ENCODE measurements at places on chromosomes 3 and 15.
A peak's percentile ranks its signal among the peaks of the same experiment; 100 is the strongest.

DNA sequence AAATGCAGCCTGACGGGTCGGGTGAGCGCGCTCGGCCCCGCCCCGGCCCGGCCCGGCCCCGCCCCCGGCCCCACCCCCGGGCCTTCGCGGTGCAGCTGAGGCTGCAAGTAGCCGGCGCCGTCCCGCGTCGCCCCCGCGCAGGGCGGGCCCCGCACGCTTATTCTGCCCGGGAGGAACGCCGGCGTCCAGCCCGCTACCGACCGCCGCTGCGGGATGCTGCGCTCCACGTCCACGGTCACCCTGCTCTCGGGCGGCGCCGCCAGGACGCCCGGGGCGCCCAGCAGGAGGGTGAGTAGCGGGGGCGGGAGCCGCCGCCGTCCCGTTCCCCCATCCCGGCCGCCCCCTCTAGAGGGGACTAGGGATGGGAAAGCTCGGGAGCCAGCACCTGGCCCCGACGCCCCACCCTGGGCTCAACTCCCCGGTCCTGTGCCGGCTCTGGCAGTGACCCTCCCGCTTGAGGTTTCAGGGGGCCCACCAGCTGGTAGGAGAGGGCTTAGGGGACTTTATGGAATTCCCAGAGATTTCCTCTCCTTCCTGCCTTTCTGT lies at the start of gene MYZAP:
TSS of gene MYZAP (plus strand) at position 83 of the 546 bp plus-strand sequence. CDS start at position 214, 131 bp downstream.
- peak; percentile 83 for DNase-seq

GRCh38 chr15:44366971-44367370 lies 60.5 kb upstream of the CTDSPL2 start:
- DNase-seq = no peak

- DNase-seq = no peak
Observed at GRCh38 chr15:60534546-60534945, 55.6 kb upstream of the ICE2 start.

GRCh38 chr15:97386940-97387339 lies 573.6 kb upstream of the ARRDC4 start:
- no peak for DNase-seq

DNA sequence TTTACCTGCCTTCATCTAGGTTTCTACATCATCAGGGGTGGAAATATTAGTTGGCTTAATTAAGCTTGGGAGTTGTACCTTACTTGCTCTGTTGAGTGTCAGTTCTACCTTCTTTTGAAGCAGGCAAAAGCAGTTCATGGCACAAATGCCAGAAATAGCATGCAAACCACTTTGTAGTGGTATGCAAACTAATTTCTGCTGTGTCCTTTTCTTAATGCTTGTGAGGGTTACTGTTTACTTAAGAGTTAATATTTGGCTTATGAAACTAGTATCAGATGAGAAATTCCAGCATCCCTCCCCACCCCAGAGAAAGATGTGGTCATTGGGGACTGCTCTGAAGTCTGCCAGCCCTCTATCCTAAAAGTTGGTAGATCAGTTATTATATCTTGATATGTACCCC lies 7.1 kb downstream of the ATP2C1 start:
- DNase-seq = no peak

DNA sequence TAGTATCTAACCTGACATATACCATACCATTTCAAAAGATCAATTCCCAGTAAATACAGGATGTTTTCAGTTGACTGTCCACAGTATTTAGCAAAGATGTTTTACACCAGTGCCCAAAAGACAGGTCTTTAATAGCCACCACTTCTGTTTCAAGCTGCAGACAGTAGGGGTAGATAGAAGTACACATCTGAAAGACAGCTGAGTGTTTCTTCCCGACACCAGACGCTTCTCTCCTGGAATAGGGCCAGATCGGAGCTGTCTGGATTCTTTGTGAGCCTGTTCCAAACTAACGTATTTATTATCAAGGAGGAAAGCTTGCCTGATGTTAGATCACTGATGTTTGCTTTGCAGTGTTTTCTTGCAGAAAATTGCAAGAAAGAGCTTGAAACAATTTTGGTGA lies 136.1 kb upstream of the RBMS3 start:
- no peak for DNase-seq

GRCh38 chr15:32786906-32787305 lies 69.1 kb downstream of the GREM1 start:
- DNase-seq = no peak

GRCh38 chr3:156120528-156121251 lies at the start of gene KCNAB1:
TSS of gene KCNAB1 (plus strand) at chr3:156120578.
- no peak for DNase-seq

DNA sequence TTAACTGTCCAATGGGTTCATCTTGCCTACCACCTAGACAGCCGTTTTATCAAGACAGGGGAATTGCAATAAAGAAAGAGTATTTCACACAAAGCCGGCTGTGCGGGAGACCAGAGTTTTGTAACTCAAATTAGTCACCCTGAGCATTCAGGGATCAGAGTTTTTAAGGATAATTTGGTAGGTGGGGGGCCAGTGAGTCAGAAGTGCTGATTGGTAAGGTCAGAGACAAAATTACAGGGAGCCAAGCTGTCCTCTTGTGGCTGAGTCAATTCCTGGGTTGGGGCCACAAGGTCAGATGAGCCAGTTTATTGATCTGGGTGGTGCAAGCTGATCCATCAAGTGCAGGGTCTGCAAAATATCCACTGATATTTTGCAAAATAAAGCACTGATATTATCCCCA lies 29.9 kb upstream of the GPD1L start:
- no peak for DNase-seq

DNA sequence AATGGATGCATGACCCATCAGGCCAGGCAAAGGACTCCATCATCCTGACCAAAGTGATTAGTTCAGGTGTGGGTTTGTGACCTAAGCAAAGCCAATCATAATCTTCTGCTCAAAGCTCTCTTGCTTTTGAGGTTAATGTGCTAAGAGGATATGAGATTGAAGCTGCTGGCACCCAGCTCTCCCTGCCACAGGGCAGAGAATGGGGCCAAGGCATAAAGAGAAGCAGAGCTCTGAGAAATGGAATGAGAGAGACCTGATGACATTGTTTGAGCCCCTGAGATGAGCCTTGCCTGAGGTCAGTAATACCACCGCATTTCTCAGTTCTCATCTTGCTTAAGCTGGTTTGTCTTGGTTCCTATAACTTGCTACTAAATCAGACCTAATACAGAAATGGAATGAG lies 6.4 kb upstream of the PARP6 start:
- no peak for DNase-seq

GRCh38 chr15:44264148-44264547 lies 24.4 kb upstream of the GOLM2 start:
- no peak for DNase-seq

GRCh38 chr3:170258105-170258487 lies 35.9 kb downstream of the PRKCI start:
- DNase-seq = no peak

DNA sequence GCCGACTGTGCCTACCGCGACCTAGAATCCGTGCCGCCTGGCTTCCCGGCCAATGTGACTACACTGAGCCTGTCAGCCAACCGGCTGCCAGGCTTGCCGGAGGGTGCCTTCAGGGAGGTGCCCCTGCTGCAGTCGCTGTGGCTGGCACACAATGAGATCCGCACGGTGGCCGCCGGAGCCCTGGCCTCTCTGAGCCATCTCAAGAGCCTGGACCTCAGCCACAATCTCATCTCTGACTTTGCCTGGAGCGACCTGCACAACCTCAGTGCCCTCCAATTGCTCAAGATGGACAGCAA lies 1.4 kb downstream of the ISLR start:
- no peak for DNase-seq

DNA sequence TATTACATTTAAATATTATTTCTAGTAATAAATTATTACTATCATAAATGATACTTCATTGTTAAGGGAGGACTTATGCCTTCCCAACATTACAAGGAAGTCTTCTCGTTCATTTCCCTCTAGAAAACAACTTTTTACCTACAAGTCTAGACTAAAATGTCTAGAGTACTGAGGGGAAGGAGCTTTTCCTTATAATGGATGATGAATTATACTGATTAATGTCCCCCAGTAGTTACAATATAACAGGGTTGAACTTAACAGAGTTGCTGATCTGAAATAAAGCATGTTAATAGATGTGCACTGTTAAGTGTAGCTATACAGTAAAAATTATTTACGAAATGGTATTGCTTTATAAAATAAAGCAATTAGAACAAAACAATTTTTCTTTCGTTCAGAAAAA lies 2.7 kb upstream of the MNS1 start:
- DNase-seq = no peak

- no peak for DNase-seq
Observed at GRCh38 chr15:28956491-28956890, 70.7 kb downstream of the APBA2 start.

DNA sequence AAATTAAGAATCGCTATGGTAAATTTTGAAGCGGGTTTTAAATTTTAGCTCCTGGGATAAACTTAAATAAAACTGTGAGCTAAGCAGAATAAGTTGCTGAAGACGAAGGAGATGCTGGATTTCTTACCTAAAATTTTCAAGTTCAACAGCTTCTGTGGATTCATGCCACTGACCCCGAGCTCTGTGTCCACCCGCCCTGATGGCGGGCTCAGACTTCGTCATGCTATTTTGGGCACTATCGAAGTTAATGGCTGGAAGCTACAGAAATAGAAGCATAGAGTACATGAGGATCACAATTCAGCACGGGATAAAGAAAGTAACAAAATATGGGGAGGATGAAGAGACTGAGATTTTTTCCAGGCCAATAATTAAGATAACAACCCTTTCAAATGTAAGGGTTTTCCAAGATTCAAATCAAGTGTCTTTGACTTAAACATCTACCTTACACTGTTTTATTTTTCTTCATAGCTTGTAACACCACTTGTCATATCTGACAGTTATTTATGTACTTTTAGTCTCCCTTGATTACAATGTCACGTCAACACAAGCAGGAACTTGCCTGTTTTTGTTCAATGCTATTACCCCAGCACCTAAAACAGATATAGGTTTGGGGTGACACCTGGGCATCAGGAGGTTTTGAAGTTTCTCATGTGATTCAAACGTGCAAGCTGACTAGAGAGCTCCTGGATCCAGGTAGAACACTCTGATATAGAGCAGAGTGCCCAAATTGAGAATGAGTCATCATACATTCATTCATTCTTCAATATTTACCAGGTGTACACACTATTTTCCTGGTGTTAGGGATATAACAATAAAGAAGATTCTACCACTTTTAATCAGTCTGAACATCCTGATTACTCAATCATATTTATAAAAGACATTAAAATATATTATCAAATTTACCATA lies 23.0 kb downstream of the NEK10 start:
- DNase-seq = no peak

DNA sequence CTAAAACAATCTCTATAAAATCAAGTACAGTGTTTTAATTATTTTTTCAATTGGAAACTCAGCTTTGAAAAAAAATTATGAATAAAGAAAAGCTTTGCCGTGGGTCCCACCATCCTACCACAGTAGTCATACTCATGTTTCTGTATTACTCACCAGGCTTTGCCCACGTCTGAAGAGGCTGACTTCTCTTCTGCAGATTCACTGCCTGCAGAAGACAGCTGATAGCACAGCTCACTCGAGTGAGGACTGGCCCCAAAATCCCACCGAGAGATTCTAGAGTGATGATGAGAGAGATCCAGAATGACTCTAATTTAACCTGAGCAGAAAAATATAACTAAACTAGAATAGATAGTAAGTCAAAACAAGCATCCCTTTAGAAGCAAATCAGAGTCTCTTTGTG lies 11.9 kb downstream of the C2CD4B start:
- no peak for DNase-seq

- DNase-seq = no peak
Observed at GRCh38 chr3:15768421-15769255, 29.1 kb downstream of the ANKRD28 start.

DNA sequence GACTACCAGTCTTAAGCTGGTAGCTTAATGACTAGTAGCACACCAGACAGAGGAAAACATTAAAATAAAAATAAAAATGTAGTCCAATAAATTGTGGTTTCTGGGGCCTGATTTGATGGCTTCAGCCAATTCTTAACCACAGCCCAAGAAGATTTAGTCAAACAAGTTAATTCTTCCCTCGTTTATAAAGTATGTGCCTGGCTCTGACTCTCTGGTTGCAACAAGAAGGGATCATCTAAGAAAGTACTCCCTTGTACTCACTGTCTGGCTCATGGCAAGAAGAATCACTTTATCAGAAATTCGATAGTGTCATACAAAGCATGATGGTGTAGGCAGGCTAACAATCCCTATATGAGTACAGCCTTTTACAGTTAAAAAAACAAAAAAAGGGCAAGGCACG lies 141.9 kb downstream of the P3H2 start:
- no peak for DNase-seq

GRCh38 chr3:148820361-148821245 lies 7.0 kb upstream of the CPB1 start:
- no peak for DNase-seq

- DNase-seq = no peak
Observed at GRCh38 chr15:61527836-61528580, 298.9 kb upstream of the RORA start.

DNA sequence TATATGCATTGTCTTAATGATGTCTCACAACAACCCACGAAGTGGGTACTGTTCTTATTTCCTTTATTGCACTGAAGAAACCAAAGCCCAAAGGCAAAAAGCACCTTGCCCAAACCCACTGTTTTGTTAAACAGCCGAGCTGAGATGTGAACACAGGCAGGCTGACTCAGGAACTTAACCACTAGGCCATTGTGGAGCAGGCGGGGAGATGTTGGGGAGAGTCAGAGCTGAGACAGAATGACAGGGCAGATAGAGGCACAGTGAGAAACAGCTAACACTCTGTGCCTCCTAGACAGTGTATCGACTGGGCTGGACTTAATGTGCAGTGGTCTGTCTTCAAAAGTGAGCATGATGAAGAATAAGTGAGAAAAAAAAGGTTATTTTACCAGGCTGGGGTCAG lies 56.5 kb downstream of the RPLP1 start:
- no peak for DNase-seq

GRCh38 chr15:33955945-33956344 lies 12.4 kb upstream of the CHRM5 start:
- DNase-seq = no peak

- no peak for DNase-seq
Observed at GRCh38 chr15:35669432-35670045, 123.6 kb upstream of the DPH6 start.

DNA sequence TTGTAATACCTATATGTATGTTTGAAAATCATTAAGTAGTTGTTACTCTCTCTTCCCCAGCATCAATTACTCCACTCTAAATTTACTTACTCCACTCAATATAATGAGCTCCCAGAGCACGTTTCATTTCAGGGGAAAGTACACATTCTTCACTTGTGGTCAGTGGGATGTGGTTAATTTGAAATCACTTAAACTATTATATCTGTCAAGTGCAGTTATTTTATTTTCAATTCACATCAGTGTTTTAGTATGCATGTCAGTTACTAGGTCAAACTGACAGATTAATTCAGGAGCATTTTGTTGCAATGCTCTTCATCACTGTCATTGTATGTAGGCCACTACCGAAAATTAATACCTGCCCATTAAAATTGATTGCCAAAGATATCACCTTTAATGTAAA lies 376.1 kb downstream of the ZIC4 start:
- no peak for DNase-seq

- no peak for DNase-seq
Observed at GRCh38 chr15:49895347-49896223, 223.4 kb downstream of the ATP8B4 start.

DNA sequence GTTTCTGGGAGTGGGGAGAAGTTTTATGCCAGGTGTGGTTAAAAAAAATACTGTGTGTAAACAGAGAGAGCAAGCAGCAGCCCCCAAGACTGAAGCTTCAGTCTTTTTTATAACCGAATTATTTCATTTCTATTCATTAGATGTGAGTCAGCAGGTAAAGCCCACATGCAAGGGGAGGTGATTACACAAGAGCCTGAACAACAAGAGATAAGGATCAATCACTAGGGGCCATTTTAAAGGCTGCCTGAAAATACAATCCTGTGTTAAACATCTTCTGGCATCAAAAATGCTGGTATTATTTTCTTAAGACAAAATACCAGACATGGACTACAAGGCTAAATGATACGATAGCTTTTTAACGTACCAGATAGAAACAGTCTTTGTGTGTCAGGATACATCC lies 217.3 kb downstream of the SUCLG2 start:
- no peak for DNase-seq
